Umbilical cord (tissue), 2 donors: ENCODE measurements at places on chromosomes 11 and 22.

GRCh38 chr22:17570851-17571631, 7.7 kb downstream of the SLC25A18 start:
- peak; percentile 70 for DNase-seq

GRCh38 chr22:47623066-47623762, 860.8 kb downstream of the TBC1D22A start:
- DNase-seq: no peak

GRCh38 chr11:73759610-73760134, 1.2 kb downstream of the RAB6A start:
- peak; percentile 40 for DNase-seq

DNA sequence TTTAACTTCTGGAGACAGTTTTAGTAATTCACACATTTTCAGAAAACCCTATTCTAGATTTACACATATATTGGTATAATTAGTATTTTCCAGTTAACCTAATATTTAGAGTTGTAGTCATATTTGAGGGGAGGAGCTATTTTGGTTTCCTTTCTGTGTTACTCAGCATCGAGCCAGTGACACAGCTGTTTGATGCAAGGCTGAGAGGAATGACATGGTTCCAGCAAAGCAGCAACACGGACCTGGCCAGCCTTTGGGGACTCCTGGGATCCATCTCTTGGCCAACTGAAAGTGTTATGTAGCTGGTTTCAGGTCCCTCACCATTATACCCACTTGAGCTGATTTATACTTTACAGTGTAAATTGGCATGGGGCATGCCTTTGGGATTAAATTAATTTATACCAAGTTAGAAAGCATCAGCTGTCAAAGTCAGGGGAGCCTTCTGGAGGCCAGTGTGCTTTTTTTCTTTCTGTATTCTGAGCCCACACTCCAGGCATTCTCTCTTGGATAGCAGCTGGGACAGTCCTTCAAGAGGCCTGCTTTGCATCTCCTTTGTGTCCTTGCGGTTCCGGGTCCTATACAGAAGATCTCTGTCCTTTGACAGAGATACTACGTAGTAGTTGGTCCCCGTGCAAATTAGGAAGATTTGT, 91.3 kb upstream of the SLC25A18 start:
- no peak for DNase-seq

DNA sequence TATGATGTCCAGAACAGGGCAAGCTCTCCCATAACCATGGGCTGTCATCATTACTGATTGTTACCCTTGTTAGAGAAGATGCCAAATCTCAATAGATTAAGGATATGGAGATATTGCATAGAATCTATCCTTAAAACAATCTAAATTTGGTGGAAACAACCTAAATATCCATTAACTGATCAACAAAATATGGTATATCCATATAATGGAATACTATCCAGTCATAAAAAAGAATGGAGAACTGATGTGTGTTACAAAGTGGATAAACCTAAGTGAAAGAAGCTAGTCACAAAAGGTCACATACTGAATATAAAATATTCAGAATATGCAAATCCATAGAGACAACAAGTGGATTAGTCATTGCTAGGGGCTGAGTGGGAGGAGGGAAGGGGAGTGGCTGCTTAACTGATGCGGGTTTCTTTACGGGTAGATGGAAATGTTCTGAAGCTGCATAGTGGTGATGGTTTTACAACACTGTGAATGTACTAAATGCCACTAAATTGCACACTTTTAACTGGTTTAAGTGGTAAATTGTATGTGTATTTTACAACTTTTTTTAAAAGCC, 36.1 kb upstream of the SMCO4 start:
- DNase-seq: no peak
